Thoracic aorta (tissue), 2 donors: ENCODE measurements at places on chromosomes 13 and 19.

DNA sequence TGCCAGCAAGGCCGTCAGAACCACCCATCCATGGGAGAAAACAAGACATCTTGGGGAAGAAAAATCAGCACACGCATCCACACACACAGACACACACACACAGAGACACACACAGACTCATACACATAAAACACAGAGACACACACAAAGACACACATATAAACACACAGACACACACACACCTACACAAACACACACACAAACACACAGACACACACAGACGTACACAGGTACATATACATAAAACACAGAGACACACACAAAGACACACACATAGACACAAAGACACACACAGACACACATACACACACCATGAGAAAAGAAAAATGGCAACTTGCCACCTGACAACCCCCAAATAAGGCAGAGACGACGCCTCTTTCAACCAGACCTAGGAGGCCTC is 40.6 kb downstream of the ZIC5 start:
- no peak for DNase-seq

- no peak for DNase-seq
Observed at GRCh38 chr13:28324181-28324789, 170.6 kb downstream of the FLT1 start.

DNA sequence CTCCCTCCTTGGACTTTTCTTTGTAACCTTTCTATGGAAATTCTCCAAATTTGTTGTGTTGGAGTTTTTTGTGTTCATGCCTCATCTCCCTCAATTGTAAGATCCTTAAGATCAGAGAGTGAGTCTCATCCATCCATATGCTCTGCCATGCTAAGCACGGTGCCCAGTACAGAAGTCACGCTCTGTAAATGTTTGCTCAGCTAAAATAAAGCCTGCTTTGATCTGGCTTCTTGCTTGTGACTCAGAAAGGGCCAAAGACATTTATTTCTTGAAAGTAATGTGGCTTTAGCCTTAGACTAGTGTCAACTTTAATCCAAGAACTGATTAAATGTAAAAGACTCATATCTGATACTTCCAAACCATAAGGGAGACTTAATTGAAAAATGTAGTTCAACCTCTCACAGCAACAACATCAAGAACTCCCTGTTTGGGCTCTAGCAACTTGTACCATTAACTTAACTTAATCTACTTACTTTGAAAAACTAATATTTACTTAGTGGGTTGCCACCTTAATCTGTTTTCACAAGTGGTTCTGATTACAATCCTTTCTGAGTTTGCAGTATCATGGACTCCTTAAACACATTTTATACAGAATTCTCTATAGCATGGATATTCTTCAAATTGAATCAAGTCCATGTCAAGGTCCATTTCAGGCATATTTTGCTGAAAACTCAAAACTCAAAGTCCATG is 100.2 kb downstream of the KL start:
- no peak for DNase-seq

- no peak for DNase-seq
Observed at GRCh38 chr13:27691207-27691606, 69.5 kb downstream of the POLR1D start.

DNA sequence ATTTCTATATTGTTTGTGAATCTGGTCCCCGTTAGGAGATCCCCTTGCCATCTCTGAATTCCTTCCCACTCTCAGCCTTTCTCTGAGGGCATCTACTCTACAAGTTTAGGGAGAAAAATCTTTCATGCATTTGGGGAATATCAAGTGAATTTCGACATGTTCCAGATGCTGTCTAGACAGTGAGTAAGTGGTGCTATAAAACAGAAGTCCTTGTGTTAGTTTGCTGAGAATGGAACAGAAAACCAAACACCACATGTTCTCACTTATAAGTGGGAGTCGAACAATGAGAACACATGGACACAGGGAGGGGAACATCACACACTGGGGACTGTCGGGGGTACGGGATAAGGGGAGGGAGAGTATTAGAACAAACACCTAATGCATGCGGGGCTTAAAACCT is 5.1 kb downstream of the OR7A10 start:
- no peak for DNase-seq

DNA sequence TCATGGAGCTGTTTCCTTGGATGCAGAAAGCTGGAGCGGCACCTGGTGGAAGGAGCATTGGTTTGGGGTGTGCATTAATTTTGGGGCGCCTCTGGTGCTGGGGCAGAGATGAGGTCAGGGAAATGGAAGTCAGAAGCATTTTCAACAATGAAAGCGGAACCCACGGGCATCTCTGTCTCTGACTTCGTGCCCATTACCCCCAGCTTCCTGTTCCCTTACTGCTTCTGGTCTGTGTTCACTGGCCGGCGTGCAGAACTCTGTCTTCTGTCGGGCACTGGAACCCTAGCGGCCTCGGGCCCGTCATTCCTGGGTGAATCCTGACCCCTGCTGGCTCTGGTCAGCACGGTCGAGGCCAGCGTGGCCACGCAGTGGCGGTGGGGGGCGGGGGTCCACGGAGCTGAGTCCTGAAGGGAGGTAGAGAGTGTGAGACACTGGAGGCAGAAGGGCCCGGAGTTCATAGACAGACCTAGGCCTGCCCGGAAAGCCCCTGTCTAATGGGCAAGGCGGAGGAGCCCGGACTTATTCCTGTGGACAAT is 7.9 kb upstream of the LINGO3 start:
- no peak for DNase-seq

DNA sequence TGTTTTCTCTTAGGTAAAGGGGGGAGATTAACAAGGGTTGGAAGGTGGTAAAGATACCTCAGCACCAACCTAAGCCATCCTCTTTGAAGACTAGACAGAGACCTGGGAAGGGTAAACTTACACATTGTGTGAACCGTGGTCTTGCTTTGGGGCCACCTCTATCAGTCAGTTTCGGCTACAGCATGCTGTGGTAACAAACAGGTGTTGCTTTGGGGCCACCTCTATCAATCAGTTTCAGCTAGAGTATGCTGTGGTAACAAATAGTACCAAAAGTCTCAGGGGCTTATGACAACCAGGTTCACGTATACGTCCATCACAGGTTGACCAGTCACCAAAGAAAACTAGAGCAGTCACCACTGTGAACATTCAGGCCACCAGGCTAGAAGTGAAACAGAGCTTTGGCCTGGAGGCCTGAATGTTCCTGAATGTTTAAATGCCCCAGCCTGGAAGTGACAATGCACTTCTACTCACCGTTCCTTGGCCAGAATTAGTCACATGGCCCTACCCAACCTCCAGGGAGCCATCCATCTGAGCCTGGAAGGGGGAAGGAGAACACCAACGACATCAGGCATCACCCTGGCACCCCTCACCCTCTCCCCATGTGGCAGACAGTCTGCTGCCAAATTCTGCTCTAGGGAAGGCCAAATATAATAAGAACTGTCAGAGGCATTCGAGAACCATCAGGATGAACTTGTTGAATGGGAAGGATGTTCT is 3.8 kb downstream of the FXYD7 start:
- DNase-seq: no peak

DNA sequence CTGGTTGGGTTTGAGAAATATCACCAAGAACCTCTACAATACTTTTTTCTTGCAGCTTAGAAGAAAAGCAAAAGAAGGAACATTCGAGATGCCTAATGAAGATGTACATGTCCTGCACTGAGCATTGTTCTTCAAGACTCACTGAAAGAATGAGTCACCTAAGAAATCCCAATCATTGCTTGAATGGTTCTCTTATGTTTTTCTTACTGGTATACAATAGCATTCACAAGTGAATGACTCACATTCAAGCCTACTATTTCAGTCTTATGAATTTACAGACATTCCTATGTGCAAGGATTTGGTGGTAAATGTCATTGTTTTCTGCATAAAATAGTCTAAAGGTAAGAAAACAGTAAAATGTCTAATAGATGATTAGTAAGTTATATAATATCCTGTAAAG is 594.6 kb downstream of the PCDH9 start:
- DNase-seq: no peak

DNA sequence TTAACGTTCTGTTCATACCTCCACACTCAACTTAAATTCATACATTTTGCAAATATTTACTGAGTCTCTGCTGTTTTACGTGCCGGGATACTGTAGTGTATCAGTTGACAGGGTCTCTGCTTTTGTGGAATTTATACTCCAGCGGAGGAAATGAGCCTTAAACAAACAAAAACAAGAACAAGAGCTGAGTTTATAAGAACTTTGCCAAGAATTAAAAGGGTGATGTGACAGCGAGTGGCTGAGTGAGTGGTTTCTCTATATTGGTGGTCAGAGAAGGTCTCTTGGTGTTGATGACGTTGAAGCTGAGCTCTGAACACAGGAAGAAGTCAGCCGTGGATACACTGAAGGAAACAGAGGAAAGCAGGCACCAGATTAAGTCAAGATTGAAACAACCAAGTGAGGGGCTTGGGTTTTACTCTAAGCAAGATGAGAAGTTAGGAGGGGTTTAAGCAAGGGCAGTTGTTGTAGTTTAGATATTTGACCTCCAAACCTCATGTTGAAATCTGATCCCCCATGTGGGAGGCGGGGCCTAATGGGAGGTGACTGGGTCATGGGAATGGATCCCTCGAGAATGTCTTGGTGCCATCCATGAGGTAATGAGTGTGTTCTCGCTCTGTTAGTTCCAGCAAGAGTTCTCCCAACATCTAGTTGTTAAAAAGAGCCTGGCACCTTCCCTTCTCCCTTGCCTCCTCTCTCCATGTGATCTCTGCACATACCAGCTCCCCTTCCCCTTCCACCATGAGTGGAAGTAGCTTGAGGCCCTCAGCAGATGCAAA is 248.3 kb downstream of the DCLK1 start:
- DNase-seq: no peak

GRCh38 chr13:113980489-113981064 is 6.7 kb upstream of the C13orf46 start:
- DNase-seq: no peak
